ENCODE measurements at places on chromosomes 13 and 19. TPM values are rescaled to one million over a fixed set of nuclear protein-coding genes. Genes with fewer than 3 reads are reported as not detected.
A peak's percentile ranks its signal among the peaks of the same experiment; 100 is the strongest.

GRCh38 chr19:4429771-4430171 is 27.3 kb downstream of the CHAF1A start:
- H3K4me3 ChIP-seq = no peak overlapping the region
- H3K27ac ChIP-seq = no peak overlapping the region
- H3K27me3 ChIP-seq = no peaks in the 10 kb centered on the region
- DNase-seq = no peak

- peaks cover 66% of the 10 kb centered on the region for H3K4me1 ChIP-seq
- peak overlapping the region; percentile 68 for H3K27ac ChIP-seq
- H3K36me3 ChIP-seq = peaks cover 3% of the 10 kb centered on the region
These were observed 15.2 kb downstream of the UPF1 start for GRCh38 chr19:18846862-18847548.

- no peak overlapping the region for H3K27ac ChIP-seq
- H3K36me3 ChIP-seq = peaks cover 18% of the 10 kb centered on the region
- peaks cover 5% of the 10 kb centered on the region for H3K4me1 ChIP-seq
- H3K4me3 ChIP-seq = no peak overlapping the region
- DNase-seq = no peak
These were observed 14.9 kb upstream of the SCN1B start for GRCh38 chr19:35015270-35015953.

MYCBP2 gene
- 95.7 TPM for total RNA-seq

DMKN gene
- total RNA-seq = 141 TPM

All from type B pancreatic cell (in vitro differentiated cells).